ENCODE measurements at places on chromosomes 5 and 9.

GRCh38 chr5:154366353-154366752, 79.4 kb upstream of the SAP30L start:
- no peak for DNase-seq

DNA sequence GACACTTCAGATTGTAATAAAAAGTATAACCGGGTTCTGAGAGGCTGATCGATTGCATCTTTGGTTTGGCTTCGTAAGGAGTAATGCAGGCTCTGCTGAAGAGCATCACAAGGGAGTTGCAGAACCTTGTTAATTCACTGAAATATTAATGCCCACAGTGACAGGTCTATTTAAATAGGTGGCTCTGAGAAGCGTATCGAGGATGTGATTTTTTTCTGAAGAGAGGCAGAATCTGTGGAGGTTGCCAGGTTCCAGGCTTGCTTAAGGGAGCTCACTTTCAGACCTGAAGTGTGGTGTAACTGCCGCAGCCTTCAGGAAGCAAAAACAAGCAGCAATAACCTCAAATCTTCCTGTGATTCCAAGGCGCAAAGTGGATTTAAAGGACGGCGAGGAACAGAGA, 80.3 kb downstream of the ANKRD33B start:
- DNase-seq = no peak

- peak; percentile 80 for DNase-seq
These were observed 2.1 kb downstream of the NR4A3 start for GRCh38 chr9:99823681-99824377.

DNA sequence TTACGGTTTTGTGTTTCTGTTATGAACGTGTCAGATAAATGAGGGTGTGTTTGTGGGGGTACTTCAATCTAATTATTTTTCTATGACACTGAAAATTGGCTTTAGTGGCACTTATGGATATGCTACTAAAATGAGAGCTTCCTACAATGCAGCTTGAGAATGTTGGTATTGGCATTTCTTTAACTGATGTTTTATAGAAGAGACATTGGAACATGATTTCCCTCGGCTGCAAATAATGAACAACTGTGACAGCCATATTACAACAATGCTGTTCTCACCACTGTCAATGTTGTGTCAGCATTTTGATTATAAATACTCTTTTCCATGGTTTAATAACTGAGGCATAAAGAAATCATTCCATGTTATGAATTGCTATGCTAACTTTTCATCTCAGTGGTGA, 279.4 kb downstream of the KDM4C start:
- DNase-seq = no peak

GRCh38 chr9:99820685-99821395, 845 bp upstream of the NR4A3 start:
- DNase-seq = peak; percentile 34

DNA sequence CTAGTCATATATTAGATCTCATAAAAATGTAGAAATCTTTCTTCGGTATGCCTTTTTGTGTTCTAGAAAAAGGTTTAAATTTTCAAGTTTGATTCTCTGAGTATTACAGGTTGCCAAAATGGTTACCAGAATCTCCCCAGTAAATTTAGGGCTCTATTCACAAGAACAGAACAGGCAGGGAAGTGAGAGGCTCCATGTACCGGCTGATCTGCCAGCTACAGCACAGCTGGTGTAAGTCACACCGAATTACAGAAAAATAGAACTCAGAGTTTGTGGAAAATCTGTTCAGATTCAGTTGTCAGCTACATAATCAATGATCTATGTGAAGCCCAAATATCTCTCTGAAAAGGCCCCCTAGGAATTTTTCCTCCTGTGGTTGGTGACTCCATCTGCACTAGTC, 10.5 kb downstream of the FAM81B start:
- no peak for DNase-seq

DNA sequence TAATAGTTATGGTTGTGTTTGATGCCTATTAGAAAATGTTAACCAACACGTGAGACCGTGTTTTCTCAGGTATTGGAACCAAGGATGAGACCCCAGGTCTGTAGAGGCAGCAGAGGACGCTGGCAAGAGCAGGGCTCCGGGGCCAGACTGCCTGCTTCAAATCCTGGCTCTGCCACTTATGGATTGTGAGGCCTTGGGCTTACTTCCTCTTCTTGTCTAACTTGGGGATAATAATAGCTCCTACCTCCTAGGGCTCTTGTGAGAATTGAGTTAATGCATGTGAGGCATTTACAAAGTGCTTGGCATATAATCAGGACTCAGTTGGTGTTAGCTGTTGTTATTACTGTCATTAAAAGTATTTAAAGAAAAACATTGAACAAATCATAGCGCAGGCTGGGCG, 85.5 kb upstream of the PITX1 start:
- no peak for DNase-seq
